ENCODE measurements at places on chromosomes 7 and 10.

DNA sequence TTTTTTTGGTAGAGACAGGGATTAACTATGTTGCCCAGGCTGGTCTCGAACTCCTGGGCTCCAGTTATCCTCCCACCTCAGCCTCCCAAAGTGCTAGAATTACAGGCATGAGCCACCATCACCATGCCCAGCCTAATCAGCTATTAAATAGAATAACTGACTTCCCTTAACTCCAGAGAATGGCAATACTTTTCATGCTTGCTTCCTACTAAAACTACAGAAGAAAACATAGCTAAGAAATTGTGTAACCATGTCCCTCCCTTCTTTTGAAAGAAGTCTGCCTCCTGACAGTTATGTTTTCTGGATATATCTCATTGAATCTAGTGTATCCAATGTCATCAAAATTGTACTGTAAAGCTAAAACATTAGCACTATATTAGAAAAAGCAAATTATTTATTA lies 95.6 kb downstream of the KMT2C start:
- no peak for DNase-seq

GRCh38 chr7:95376632-95377400 lies 19.4 kb downstream of the PON3 start:
- DNase-seq, result no peak

DNA sequence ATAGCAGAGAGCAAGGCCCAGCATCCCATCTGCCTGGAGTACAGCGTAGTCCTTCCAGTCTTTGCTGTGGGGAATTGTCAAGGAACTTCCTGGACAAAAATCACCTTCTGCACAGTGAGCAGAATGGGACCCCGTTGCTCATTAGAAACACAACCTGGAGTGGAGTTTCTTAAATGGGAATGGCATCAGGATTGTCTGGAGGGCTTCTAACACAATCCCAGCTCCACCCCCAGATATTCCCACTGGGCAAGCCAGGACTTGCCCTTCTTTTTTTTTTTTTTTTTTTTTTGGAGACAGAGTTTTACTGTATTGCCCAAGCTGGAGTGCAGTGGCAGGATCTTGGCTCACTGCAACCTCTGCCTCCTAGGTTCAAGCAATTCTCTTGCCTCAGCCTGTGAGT lies 356.4 kb downstream of the GALNT17 start:
- no peak for DNase-seq

GRCh38 chr10:3068201-3068967 lies 1.0 kb downstream of the PFKP start:
- no peak for DNase-seq

DNA sequence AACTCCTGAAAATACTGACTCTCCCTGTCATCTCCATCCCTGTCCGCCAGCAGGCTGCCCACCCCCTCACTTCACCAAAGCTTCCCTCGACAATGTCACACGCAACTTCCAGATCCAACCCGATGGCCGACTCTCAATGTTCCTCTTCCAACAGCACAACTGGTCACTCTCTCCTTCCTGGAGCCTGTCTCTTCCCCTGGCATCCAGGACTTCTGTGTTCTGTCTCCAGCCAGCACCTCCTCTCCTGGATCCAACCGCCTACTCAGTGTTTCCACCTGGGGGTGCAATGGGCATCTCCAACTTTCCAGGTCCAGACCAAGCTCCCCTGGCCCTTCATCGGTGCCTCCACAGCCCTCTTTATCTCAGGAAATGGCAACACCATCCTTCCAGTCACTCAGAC lies 8.6 kb downstream of the CPA5 start:
- no peak for DNase-seq

DNA sequence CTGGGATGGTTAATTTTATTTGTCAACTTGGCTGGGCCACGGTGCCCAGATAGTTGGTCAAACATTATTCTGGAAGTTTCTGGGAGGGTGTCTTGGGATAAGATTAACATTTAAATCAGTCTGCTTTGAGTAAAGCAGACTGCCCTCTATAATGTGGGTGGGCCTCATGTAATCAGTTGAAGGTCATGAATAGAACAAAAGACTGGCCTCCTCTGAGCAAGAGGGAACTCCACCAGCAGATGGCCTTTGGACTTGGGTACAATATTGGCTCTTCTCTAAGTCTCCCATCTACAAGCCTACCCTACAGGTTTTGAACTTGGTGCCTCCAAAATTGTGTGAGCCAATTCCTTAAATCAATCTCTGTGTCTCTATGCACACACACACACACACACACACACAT lies 61.8 kb downstream of the PLXNA4 start:
- DNase-seq, result no peak

DNA sequence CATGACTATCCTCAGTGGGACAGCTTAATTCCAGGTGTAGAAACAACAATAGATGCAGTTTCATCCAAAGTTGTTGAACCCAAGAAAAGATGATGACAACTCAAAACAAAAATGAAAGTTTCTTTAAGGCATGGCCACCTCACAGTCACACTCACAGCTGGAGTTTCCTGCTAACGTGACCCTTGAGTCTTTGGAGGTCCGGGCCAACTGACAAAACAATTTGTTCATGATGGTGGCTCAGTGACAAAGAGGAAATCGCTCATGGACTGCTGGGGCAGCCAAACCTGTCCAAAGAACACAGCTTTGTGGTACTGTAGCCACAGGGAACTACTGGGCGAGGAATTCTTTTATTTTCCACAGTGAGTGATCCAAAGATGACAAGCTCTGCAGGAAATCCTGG lies 96.0 kb upstream of the JCAD start:
- DNase-seq, result no peak

Data from cortex of kidney (tissue), 1 donor.